ENCODE measurements at places on chromosomes 16 and 17.
A peak's percentile ranks its signal among the peaks of the same experiment; 100 is the strongest.

- no peak for DNase-seq
Observed at GRCh38 chr17:17448076-17448475, 28.7 kb upstream of the MED9 start.

- no peak for DNase-seq
Observed at GRCh38 chr17:17667231-17667630, 14.0 kb upstream of the RAI1 start.

- no peak for DNase-seq
Observed at GRCh38 chr17:72723711-72724110, 368.8 kb downstream of the SLC39A11 start.

- no peak for DNase-seq
Observed at GRCh38 chr17:27665549-27665948, 34.6 kb downstream of the LGALS9 start.

DNA sequence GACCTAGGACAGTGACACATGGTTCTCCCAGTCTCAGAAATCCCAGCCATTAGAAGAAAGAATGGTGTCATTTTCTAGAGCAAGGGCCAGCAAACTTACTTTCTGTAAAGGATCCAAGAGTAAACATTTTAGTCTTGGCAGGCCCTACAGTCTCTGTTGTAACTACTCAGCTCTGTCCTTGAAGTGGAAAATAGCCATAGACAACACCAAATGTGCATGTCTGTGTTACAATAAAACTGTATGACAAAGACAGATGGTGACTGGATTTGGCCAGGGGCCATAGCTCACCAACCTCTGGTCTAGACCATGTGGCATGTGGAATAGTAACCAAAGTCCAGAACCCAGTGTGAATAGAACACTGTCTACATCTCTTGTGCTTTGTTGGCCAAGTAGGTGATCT lies 286.5 kb downstream of the HS3ST4 start:
- DNase-seq = no peak

GRCh38 chr17:10042589-10043244 lies 137.6 kb upstream of the RCVRN start:
- no peak for DNase-seq

DNA sequence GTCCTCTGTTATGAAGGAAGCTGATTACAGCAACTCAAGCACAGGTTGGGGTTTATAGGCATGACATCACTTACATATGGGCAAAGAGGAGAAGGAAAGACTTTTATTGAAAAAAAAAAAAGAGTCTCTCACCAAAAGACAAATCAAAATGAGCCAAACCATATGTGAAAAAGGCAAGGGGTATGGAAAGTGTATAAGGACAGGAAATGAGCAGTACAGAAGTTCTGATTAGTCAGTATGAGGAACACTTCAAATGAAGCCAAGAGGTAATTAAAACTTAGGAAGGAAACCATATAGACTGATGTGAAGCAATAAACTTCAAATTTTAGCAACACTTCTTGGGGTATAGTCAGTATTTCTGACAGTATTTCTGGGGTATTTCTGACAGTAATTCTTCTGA lies 1372.6 kb downstream of the CDH11 start:
- DNase-seq = no peak

DNA sequence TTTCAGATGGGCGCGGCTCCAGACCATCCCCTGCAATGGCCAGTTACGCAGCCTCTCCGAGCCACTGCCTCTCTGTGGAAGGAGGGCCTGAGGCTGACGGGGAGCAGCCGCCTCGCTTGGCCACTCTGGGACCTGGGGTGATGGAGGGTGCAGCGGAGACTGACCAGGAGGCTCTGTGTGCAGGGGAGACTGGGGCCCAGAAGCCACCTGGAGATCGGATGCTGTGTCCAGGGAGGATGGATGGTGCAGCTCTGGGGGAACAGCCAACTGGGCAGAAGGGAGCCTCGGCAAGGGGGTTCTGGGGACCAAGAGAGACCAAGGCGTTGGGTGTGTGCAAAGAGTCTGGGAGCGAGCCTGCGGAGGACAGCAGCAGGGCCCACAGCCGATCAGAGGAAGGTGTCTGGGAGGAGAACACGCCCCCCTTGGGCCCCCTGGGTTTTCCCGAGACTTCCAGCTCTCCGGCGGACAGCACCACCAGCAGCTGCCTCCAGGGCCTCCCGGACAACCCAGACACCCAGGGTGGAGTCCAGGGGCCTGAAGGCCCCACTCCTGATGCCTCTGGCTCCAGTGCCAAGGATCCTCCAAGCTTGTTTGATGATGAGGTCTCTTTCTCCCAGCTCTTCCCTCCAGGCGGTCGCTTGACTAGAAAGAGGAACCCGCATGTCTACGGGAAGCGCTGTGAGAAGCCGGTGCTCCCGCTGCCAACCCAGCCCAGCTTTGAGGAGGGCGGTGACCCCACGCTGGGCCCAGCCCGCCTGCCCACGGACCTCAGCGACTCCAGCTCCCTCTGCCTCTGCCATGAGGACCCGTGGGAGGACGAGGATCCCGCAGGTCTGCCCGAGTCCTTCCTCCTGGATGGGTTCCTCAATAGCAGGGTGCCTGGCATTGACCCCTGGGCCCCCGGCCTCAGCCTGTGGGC lies 17.4 kb upstream of the ZFPM1 start:
- no peak for DNase-seq

GRCh38 chr16:83847371-83848225 lies 39.8 kb downstream of the HSBP1 start:
- DNase-seq = no peak

DNA sequence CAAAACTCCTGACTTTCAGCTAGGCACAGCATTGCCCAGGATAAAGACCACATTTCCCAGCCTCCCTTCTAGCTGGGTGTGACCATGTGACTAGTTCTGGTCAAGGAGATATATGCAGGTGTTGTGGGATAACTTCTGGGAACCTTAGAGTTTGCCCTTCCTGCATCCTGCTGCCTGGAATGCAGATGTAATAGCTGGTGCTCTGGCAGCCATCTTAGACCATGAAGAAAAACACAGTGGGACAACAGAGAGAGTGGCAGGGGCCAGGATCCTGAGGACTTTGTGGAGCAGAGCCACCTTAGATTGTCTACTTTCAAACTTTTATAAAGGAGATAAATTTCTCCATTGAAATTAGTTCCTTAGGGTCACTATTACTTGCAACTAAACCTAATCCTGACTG lies 101.3 kb downstream of the GSG1L start:
- no peak for DNase-seq

- DNase-seq = no peak
Observed at GRCh38 chr16:87809150-87809902, 43.5 kb upstream of the KLHDC4 start.

DNA sequence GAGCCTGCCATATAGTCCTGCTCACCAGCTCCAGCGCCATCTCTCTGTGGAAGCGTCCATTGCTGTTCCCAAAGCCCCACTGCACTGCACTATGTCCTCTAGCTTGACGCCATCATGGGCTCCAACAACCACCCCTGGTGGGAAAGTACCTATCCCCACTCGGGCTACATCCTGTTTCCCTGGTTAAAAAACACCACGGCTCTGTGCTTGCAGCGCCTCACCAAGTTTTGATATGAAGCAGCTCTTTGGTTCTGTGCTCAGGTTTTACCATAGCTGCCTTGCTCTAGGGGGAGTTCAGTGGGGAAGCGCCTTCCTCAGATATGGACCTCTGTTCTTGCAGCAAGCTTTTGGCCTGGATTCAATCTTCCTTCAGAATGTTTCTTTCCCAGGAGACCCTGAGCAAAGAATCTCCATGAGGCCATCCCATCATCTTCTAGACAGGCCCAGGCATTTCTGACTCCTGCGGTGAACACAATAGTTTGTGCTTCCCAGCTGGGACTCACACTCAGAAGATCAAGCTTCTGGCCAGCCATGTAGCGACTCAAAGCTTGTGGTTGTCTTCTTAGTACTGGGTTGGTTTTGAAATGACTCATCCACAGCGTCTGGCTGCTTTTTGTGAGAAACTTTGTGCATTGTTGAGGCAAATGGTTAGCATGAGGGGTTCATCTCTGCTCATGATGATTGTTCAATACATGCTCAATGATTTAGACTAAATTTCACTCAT lies 39.5 kb downstream of the DYNLRB2 start:
- DNase-seq = no peak

DNA sequence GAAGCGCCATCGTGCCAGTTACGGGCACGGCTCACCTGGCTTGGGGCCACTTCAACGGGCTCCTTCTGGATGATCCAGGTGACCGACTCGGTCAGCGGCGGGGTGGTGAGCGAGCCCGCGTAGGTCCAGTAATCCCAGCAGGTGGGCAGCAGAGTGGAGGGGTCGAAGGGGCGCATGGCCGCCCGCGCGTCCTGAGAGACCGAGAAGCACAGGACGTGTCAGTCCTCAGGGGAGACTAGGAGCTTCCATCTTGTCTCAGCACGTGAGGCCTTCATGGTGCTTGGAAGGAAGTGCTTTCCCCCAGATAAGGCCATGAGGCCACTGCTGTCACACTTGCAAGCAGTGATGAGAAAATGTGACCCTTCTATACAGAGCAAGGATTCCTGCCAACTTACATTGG lies 22.5 kb upstream of the SLC7A5 start:
- no peak for DNase-seq

DNA sequence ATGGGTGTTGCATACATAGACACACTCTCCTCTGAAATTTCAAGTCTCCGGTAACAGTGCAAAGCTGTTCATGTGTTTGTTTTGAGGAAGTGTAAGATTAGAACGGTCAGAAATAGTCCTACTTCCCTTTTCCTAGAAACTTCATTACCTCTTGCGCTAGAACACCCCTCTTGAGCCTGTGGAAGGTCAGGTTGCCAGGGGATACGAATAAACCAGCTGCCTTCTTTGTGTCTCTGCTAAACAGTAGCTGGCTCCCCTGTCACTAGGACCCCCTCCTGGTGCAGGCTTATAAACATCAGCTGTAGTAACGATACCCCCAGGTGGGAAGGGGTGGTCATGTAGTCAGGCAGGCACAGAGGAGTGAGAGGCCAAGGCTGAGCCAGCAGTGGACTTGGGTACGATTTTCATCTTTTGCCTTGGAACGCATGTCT lies 113.4 kb upstream of the RCVRN start:
- DNase-seq = no peak

GRCh38 chr16:74275031-74275636 lies 21.5 kb upstream of the PSMD7 start:
- peak; percentile 37 for DNase-seq

DNA sequence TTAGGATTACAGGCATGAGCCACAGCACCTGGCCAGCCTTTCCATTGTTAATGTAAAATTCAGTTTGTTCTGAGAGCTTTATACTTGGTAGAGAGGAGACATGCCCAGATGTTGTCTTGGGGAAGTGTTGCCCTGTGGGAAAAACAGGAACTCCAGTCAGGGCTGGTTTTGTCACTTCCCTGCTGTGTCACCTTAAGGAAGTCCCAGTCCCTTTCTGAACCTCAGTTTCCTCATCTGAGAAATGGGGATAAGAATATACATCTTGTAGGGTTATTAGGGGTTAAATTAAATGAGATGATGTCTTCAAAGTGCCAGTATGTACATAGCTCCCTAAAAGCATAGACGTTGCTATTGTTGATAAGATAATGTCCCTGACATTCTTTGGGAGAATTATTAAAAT lies 25.3 kb downstream of the CLEC16A start:
- no peak for DNase-seq

GRCh38 chr16:26993511-26993910 lies 73.2 kb upstream of the C16orf82 start:
- DNase-seq = no peak

DNA sequence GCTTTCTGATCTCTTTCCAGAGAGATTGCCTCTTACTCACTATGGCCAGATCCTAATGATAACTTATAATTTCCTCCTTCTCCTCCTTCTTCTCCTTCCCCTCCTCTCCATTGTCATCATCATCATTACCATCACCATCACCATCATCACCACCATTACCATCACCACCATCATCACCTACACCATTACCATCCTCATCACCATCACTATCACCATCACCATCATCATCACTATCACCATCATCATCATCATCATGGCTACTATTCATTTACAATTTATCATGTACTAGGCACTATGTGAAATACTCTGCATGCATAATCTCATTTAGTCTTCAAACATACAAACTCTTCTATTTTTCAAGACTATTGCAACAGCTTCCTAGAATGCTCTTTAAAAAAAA lies 540.9 kb upstream of the C16orf82 start:
- no peak for DNase-seq

DNA sequence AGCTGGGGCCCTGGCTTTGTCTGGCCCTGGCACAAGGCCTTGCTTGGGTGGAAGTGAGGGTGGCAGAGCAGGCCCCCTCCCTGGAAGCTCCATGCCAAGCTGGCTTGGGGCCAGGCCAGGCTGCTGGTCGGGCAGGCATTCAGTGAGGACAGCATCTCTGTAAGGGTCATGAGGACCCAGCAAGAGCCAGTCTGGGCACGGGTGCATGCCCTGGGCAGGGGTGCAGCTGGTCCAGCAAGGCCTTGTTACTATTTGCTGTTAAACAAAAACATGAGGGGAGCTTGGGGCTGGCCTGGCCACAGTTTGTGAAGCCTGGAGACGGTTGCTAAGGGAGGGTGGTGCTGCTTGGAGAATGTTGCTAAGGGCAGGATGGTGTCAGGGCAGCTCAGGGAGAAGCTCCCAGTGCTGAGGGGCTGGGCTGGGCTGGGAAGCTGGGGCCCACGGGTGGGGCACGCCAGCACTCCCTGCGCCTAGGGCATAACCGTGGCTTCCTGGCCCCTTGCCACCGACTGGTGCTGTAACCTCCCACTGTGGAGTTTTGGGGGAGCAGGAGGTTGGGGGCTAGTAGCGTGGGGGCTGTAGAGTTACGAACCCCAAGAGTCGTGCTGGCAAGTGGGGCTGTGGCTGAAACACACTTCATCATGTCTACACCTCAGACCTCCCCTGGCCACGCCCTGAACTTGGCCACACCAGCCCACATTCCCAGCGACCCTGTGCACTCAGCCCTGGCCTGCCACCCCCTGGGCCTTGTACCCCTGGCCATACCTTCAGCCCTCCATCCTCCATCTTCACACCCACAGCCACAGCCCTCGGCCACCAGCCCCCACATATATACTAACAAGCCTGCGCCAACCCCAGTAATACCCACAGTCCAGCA lies 1.6 kb downstream of the TPPP3 start:
- peak; percentile 32 for DNase-seq

DNA sequence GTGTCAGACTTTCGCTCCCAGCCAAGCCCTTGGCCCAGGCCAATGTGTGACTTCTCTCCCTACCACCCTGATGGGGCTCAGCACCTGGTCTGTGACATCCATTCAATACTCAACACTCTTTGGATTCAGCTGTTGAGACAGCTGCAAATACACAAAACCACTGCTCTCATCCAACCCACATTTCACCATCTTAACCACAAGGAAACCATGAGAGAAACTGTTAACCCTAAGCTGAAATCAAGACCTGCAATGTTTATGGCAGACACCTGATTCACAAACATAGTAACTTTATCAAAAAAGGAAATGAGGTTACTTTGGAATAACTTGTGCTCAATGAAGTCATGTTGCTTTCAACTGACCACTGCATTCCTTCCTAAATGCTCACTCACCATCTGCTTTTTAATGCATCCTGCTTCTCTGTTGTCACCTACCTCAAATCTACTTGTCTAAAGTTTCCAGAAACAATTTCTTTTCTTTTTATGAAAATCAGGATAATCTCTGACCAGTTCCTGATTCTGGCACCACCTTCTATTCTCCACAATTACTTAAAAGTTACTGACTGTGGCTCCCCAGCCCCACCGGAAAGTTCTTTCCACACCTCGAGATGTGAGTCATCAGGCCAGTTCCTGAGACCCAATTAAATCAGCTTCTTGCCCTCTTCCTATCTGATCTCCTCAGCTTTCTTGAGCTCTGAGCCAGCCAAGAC lies 88.2 kb downstream of the NOG start:
- DNase-seq = no peak

GRCh38 chr17:20172376-20172775 lies 163.2 kb downstream of the SPECC1 start:
- no peak for DNase-seq
